ENCODE measurements at places on chromosomes 7 and 10.

DNA sequence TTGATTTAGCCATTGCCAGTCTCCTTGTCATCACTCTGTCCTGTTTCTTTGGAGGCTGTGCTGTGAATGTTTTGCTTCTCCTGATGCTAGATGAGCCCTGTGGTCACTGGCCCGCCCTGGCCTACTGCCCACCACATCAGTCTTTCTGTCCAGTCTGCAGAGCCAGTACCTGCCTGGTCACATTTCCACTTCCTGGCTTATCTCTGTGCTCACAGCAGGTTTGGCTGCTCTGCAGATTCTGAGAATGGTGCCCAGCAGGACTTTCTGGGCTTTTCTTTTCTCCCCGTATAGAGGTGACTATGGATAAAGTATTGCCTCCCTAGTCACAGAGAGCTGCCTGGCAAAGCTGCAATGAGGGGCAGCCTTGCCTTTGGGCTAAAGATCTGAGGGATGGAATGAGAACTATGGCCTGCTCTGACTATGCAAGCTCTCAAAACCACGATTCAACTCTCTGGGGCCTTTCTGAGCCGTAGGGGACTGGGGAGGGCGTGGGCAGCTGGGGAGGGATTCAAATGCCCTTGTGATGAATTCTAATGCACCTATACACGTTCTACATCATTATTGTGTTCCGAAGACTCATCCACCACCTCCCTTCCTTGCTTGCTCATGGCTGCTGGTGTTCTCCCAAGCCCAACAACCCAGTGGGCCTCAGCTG is 410.4 kb upstream of the NPVF start:
- DNase-seq: no peak

- DNase-seq: no peak
Observed at GRCh38 chr10:6082496-6083395, 6.1 kb upstream of the RBM17 start.

- DNase-seq: no peak
Observed at GRCh38 chr7:77197141-77197540, 2.5 kb downstream of the FGL2 start.

GRCh38 chr10:118499186-118499585 is 96.3 kb downstream of the PRLHR start:
- no peak for DNase-seq

GRCh38 chr7:105878746-105879605 is 2.6 kb upstream of the ATXN7L1 start:
- no peak for DNase-seq

DNA sequence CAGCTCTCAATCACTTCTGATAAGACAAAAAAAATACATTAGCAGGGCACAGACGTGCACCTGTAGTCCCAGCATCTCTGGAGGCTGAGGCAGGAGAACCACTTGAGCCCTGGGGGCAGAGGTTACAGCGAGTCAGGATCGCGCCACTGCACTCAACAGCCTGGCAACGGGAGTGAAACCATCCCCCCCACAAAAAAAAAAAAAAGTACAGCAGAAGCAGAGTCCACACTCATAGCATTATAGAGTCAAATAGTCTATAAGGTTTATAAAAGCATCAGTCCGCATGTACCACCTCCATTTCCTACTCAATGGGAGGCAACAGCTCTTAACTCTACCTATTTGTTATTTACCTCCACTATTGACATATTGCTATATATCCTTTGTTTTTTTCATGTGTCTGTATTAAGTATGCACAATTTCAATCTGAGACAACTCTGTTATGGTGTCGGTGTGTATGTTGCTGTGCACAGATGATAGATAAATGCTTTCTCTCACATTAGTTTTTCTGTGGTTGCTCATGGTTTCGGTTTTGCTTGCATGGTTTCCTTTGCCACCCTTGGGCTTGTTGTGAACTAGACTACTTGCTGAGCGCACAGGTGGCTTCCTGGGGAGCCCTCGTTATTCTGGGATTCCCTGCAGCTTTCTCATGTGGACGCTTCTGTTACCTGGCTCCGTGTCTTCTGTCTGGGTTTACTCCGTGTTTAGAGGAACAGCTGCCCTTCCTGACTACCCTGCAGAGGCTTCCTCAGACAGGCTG is 40.4 kb downstream of the PROSER2 start:
- DNase-seq: peak; percentile 78

DNA sequence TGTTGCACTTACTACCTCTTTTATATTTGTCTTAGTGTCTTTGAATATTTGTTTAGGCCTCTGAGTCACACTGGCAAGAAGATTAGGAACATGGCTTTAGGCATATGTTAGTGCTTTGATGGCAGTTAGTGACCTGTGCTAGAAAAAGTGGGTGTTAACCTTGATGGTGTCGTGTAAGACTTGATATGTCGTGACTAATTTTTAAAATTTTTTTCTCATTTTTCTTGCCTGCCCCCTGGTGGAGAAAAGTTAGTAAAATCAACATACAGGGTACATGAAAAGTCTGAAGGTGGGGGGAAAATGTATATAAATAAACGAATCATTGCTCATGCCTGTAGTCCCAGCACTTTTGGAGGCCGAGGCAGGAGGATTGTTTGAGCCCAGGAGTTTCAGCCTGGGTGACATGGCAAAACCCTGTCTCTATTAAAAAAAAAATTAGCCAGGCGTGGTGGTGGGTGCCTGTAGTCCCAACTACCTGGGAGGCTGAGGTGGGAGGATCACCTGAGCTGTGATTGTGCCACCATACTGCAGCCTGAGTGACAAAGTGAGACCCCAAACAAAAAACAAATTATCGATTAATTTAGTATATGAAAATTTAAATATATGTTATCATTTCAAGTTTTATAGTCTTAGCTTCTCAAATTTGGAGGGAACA is 44.6 kb downstream of the TAX1BP1 start:
- peak; percentile 52 for DNase-seq

GRCh38 chr7:113142385-113143119 is 24.2 kb upstream of the SMIM30 start:
- no peak for DNase-seq

DNA sequence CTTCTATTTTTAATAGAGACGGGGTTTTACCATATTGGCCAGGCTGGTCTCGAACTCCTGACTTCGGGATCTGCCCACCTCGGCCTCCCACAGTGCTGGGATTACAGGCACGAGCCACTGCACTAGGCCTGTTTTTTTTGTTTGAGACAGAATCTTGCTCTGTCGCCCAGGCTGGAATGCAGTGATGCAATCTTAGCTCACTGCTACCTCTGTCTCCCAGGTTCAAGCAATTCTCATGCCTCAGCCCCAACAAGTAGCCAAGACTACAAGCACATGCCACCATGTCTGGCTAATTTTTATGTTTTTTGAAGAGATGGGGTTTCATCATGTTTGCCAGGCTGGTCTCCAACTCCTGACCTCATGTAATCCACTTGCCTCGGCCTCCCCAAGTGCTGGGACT is 73.7 kb downstream of the TYW1B start:
- DNase-seq: no peak

- no peak for DNase-seq
Observed at GRCh38 chr7:128801003-128801402, 9.2 kb downstream of the CCDC136 start.

GRCh38 chr10:43942096-43942850 is 293.6 kb upstream of the ZNF32 start:
- no peak for DNase-seq

DNA sequence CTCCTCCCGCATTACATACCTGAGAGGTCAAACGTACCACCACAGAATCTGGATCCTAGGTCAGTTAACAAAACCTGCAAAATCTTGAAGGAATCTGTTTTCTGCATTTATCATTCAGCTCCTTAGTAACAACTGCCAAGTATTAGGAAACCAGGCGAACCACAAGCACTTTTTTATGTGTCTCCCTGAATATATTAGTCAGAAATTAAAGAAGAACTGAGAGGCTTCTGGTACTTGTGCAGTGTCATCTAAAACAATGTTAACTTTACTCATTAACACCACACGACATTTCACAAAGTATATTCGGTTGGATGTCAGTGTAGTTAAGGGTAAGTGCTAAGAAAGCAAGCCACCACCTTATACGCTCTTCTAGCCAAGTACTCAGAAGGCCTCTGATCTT is 2.5 kb downstream of the CCDC6 start:
- DNase-seq: no peak

DNA sequence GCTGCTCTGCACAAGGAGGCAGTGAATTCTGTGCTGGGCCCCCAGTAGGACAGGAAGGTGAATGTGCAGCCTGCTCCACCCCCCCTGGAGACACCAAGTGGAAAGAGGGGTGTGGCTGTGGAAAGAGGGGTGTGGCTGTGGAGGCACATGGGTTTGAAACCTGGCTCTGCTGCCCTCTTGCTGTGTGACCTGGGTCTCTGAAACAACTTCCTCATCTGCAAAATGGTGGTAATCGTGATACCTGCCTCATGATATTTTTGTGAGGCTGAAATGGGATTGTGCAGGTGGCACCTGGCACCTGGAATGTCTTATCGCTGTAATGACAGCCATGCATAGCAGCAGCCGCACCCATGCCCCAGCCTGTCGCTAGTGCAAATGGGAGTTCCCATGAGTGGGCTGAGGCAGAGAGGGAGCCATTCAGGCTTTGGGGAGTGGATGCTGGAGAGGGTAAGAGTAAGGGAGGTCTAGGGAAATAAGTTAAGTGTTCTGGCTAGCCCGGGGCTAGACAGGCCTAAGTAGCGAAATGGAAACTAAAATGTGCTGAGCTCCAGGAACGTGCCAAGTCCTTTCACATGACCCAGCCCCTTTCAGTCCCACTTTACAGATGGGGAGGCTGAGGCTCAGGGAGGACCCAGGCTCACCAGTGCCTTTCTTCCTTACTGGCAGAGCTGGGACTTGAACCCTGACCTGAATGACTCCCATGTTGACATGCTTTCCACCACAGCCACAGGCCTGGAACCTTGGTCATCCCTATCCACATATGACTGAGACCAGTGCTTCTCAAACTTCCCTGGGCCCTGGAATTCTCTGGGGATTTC is 35.0 kb downstream of the C10orf105 start:
- DNase-seq: peak; percentile 14

- DNase-seq: no peak
Observed at GRCh38 chr7:143965280-143965679, 10.6 kb downstream of the OR2F1 start.

GRCh38 chr7:104176332-104176731 is 31.5 kb downstream of the ORC5 start:
- no peak for DNase-seq

DNA sequence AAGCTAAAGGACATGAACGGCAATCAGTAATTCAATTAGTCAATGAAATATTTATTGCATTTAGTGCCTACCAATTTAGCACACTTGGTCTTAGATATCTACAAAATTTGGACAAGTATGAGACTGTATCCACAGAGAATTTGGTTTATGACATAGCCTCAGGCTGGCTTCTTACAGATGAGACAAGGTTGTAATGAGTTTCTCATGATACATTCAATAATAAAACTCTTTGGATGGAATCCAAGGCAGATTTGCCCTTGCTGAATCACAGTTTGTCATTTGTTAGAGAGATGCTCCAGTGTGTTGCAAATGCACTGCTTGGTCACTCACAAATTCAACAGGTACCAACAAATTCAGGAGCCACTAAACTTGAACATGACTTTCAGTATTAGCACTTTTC is 162.5 kb downstream of the GPR37 start:
- DNase-seq: no peak

GRCh38 chr7:106032295-106032694 is 69.2 kb downstream of the CDHR3 start:
- no peak for DNase-seq

DNA sequence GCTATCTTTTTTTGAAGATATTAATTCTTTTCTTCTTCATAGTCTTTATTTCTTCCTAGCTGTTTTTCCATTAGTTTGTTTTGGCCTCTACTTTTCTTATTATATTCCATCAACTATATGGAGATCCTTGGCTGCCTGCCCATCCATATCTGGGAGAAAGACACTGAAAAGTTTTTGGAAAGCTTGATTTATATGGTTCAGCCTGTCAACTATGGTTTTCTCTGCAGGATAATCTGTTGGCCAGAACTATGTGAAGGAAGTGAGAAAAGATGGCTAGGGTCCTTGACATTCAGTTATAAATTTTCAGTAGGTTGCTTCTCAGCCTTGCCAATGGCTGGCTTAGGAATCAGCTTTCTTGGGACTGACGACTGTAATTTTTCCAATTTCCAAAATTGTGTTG is 10.0 kb upstream of the CDK14 start:
- DNase-seq: no peak

GRCh38 chr7:151382079-151382885 is 27.6 kb downstream of the WDR86 start:
- peak; percentile 54 for DNase-seq

GRCh38 chr10:19857876-19858275 is 41.6 kb downstream of the PLXDC2 start:
- no peak for DNase-seq

DNA sequence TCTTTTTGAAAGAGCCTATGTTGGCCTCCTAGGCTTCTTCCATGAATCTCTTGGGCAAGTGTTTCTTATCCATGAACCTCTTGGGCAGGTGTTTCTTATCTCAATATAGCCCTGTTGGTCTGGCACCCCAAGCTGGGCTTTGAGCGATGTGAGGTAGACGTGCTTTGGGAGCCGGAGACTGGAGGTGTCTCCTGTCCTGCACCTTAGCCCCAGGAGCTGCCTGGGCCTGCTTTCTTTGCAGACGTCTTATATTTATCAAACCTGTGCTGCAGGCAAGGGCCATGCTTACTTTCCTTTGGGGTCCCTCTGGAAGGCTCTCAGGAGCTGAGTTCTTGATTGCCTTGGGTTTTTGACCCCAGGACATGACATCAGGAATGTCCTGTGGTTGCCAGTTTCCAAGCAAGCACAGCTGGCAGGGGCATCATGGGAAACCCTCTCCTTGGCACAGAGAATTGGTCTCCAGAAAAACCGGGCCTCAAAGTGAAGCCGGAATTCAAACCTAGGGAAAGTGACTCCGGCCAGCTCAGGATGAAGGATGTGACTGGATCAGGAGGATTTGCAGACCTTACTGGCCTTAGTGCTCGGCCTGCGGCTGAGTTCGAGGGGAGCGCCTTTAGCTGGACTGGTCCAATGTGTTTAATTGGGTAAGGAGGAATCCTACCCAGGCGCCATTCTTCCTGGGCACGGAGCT is 2.8 kb downstream of the JAKMIP3 start:
- no peak for DNase-seq

DNA sequence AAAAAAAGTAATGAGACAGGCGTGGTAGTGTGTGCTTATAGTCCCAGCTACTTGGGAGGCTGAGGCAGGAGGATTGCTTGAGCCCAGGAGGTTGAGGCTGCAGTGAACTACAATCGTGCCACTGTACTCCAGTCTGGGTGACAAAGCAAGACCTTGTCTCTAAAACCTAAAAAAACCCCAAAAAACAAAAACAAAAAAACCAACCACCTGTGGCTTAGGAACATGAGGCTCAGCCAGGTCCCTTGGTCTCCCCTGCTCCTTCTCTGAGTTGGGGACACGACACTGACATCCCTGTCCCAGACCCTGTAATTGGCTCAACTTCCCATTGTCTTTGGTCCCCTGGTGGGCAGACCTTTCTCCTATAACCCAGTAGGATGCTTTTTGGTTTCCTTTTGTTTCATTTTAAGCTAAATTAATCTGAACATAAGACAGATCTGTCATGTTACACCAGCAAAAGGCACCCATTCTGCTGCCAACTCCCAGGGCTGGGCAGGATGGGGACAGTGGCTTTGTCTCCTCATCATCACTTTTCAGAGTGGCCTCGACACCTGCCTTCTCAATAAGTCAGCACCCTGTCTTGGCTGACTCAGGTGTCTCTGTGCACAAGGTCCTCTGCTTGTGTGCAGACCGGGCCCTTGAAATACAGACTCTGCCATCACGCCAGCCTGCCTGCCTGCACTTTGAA is 74.4 kb downstream of the MYL10 start:
- DNase-seq: no peak

All from NCI-H1417 (cell line).